ENCODE measurements at places on chromosomes 5 and 9. TPM values are rescaled to one million over a fixed set of nuclear protein-coding genes. Genes with fewer than 3 reads are reported as not detected.

The SCGB3A2 gene
- total RNA-seq: not detected

The ST8SIA4 gene
- 5.4 TPM for total RNA-seq

The TLX3 gene
- total RNA-seq: not detected

The NEURL1B gene
- 32.0 TPM for total RNA-seq

The SLC6A19 gene
- total RNA-seq: not detected

The CARD9 gene
- total RNA-seq: 0.79 TPM

The TMOD1 gene
- 205 TPM for total RNA-seq

The NMUR2 gene
- 0.20 TPM for total RNA-seq

The TAF1L gene
- total RNA-seq: not detected

The C5orf63 gene
- 10.9 TPM for total RNA-seq

The HTR4 gene
- not detected for total RNA-seq

The WNT8A gene
- not detected for total RNA-seq

The ARL14EPL gene
- not detected for total RNA-seq

The PPP2CA gene
- total RNA-seq: 143 TPM

The FAM153A gene
- total RNA-seq: 3.5 TPM

The NEUROG1 gene
- not detected for total RNA-seq

The PCDHGB5 gene
- total RNA-seq: 6.4 TPM

The MAML1 gene
- 13.5 TPM for total RNA-seq

The GCNT4 gene
- 0.17 TPM for total RNA-seq

The ARL10 gene
- total RNA-seq: 4.4 TPM

The SEMA4D gene
- 24.7 TPM for total RNA-seq

The WNK2 gene
- total RNA-seq: 250 TPM

The PTGR1 gene
- 46.8 TPM for total RNA-seq

The SLC45A2 gene
- not detected for total RNA-seq

The CDH18 gene
- not detected for total RNA-seq

The RAB3C gene
- total RNA-seq: 0.84 TPM

The NR5A1 gene
- total RNA-seq: not detected

The ROR2 gene
- 0.87 TPM for total RNA-seq

The CCNO gene
- not detected for total RNA-seq

The CAMLG gene
- total RNA-seq: 17.3 TPM

The GAPT gene
- 1.4 TPM for total RNA-seq

The ARHGEF28 gene
- 3.5 TPM for total RNA-seq

The ZNF300 gene
- total RNA-seq: 0.69 TPM

The GLDC gene
- total RNA-seq: not detected

The PCDHGA9 gene
- 4.5 TPM for total RNA-seq

The SLC6A7 gene
- total RNA-seq: not detected

The PKD2L2 gene
- total RNA-seq: 0.55 TPM

The RNF183 gene
- total RNA-seq: not detected

All from left ventricle myocardium superior (tissue), 1 donor.